ENCODE measurements at places on chromosomes 5 and 9.

- no peak for DNase-seq
Measured at GRCh38 chr9:115525111-115526058, 407.4 kb upstream of the TNC start.

DNA sequence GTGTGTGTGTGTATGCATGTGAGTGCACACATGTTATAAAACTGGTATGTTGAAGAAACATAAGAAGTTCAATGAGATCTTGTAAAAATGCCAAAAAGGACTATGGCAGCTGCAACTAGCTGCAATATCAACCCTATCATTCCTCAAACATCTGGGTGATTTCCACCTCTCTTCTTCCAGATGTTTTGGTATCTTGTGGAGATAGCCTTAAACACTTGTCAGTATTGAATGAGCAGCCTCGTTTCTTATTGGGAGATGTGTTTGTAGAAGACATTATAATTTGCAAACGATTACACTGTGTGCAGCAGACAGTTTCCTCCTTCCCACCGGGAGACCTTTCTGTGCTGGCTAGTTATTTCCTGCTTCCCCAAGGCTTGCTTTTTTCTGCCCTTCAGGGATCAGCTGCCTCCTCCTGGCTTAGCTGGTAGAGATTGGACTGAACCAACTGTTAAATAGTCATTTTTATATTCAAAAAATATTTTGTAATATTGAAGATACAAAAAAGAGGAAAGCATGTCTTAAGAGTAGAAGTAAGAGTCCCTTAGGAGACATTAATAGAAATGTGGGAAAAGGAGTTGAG is 168.4 kb upstream of the MPDZ start:
- DNase-seq: no peak

GRCh38 chr9:4836676-4837075 is 43.9 kb downstream of the RCL1 start:
- no peak for DNase-seq

GRCh38 chr9:23005156-23005555 is 558.5 kb downstream of the DMRTA1 start:
- no peak for DNase-seq

- no peak for DNase-seq
Measured at GRCh38 chr5:100757618-100758017, 145.5 kb downstream of the ST8SIA4 start.

DNA sequence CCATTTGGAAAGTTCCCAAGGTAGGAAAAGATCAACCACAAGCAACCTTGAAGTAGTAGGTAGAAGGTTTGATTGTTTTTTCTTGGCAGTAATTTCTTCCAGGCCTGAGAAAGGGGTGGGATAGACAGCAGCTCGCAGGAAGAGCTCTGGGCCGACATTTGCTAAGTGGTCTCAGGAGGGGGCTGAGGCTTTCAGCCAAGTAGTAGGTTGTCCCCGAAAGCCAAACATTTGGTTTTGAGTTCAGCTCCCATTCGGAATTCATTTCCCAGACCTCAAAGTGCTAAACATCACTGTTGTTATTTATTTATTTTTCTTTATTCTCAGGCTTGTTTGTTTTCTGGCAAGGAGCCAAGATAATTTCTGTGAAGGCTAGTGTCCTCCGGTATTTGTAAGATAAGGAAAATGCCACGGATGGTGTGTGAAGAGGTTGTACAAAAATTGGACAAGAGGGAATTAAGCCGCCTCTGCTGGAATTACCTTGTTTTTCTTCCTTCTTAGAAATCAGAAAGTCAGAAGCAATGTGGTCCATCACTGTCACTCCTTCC is 112.1 kb downstream of the KIF4B start:
- no peak for DNase-seq

DNA sequence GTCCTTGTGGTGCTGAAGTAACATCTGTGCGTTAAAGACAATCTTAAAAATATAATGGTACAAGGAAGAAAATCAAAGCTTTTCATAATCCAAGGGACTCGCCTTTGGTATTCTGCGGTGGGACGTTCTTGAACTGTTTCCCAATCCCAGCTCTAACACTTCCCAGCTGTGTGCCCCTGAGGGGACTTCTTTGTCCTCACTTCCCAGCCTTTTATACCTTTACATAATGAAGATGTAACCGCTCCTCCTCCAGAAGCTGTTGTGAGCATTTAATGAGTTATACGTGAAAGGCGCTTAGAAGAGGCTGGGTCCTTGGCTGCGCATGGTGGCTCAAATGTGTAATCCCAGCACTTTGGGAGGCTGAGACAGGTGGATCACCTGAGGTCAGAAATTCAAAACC is 16.9 kb downstream of the STK10 start:
- no peak for DNase-seq

GRCh38 chr5:171496456-171496855 is 77.0 kb downstream of the FGF18 start:
- no peak for DNase-seq

DNA sequence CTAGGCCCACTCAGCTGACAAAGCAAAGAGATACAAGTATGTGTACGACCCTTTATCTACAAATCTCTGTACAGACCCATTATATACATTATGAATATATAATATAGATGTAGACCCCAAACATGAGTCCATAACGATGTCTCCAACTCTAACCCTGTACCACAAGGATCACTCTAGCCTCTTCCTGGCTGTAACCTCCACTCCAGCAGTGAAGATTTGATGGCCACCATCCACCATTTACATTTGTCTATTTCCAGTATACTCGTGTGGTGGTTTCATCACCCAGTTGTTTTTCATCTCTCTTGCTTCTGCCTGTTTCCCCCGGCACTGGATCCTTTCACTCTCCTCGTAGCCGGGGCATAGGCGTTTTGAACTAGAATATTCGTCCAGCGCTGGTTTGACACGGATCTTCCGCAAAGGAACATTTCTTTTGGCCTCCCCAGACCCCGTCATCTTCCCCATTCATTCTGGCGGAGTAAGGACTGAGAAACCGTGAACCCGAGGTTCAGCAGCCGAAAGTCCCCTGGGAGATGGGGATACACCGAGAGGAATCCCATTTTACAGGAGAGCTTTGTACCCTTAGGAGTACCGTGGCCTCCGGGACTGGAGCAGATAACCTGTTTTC is 828 bp upstream of the TRIO start:
- DNase-seq: no peak
